OCI-M1 (cell line): ENCODE measurements at places on chromosomes 5 and 9.

GRCh38 chr5:96605144-96605837, 56.9 kb upstream of the CAST start:
- no peak for DNase-seq

DNA sequence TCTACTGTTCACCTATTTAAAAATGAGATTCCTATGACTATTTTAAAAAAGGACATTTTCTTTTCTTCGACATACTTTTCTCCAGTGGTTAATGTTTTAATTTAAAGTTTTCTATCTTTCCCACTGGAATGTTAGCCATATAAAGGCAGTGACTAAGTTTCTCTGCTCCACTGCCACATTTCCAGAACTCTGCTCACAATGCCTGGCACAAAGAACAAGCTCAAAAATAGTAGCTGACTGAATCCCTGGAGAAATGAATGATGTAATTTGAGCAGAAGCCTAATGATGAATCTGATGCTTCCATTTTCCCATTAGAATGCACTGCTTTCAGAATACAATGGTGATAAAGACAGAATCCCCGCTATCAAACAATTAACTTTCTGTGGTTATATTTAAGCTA, 817.8 kb downstream of the MTRR start:
- DNase-seq = no peak

DNA sequence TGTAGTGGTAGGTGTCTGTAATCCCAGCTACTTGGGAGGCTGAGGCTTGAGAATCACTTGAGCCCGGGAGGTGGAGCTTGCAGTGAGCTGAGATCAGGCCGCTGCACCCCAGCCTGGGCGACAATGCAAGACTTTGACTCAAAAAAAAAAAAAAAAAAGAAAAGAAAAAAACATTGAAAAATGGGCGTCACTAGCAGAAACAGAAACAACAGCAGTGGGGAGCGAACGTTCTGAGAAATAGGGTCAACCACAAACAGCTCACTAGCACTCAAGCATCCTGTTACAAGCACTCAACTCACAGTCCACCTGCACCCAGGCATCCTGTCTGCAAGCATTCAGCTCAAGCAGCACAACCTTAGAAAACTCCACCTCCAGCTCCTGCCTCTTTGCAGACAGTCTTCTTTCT, 17.2 kb downstream of the TRIM14 start:
- DNase-seq = peak; percentile 60

DNA sequence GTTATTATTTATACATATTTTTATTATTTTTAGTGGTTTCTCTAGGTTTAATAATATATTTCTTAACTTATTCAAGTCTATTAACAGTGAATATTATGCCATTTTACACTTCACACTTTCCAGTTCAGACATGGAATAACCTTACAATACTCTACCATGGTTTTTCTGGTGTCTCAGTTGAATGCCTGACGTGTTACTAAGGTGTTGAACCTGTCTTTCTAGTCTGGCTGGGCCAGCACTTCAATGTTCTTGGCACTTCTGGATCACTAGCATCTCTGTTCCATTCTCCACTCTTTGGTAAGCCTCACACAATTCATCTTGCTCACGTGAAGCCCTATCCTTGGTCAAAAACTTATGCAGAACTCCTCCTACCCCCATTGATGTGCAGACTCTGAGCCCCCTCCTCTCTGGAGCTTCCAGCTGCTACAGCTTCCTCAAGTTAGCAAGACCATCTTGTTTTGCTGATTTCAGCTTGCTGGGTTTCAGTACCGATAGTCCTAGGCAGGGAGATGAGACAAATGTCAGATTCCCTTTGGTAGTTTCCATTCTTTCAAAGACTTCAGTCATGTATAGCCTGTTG, 243.1 kb downstream of the FBXO4 start:
- DNase-seq = no peak

GRCh38 chr5:36240779-36241630, 720 bp downstream of the NADK2 start:
- DNase-seq = peak; percentile 77

- DNase-seq = no peak
Measured at GRCh38 chr5:72744136-72744535, 72.3 kb upstream of the TNPO1 start.

DNA sequence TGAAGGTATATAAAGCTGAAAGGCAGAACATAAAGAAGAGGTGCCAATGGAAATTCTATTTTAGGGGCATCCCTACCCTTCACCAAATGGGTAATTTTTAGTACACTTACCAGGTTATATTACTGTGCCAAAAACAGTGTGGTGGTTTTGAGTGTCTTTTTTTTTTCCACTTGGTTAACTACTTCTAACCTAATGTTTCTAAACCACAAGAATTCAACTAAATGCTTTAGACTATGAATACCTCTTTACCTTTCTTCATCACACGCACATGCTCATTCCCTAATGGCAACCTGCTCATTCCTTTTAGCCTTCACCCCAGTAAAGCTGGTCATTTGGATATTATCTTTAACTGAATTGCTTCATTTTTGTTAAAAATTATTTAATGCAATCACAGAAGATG, 215.6 kb downstream of the PIK3R1 start:
- no peak for DNase-seq

DNA sequence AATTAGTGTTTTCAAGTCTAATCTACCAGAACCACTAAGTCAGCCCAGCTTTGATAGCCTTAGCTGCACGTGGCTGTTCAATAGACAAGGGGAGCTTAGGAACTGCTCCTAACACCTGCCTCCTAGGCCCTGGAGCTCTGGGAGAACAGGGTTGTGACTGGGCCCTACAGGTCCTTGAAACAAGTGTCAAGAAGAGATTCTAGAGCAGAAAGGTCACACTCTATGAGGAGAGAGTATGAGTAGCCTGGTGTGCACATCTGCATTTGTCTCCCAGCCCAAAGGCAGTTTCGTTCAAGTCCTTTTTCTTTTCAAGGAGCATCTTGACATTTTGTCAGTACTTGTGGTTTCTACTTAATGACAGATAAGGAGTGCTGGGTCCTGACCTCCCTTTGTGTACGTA, 206.1 kb downstream of the PRELID2 start:
- DNase-seq = peak; percentile 22

- DNase-seq = no peak
Measured at GRCh38 chr5:8213701-8214240, 344.8 kb downstream of the MTRR start.

GRCh38 chr5:31861601-31862000, 222.7 kb downstream of the PDZD2 start:
- no peak for DNase-seq

DNA sequence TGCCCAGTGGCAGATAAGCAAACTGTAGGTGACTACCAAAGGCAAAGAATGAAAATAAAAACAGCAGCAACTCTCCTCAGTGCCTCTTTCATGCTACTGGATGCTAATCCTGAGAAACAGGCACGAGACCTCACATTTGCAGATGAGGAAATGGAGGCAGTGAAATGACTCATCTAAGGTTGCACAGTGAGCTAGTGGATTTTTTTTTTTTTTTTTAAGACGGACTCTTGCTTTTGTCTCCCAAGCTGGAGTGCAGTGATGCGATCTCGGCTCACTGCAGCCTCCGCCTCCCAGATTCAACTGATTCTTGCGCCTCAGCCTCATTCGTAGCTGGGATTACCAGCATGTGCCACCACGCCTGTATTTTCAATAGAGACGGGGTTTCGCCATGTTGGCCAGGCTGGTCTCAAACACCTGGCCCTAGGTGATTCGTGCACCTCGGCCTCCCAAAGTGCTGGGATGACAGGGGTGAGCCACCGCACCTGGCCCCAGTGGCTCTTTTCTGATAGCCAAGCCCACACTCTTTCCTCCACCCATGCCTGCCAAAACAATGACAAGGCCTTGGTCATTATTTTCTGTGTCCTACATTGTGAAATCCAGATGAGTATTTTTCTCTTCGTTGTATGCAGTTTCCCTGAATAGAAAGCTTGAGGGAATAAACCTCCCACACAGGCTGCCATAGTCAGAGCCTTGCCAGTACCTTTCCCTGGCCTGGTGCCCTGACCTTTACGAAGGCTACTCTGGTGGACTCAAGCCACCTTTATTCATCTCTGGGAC, 19.2 kb downstream of the DOCK2 start:
- DNase-seq = no peak

DNA sequence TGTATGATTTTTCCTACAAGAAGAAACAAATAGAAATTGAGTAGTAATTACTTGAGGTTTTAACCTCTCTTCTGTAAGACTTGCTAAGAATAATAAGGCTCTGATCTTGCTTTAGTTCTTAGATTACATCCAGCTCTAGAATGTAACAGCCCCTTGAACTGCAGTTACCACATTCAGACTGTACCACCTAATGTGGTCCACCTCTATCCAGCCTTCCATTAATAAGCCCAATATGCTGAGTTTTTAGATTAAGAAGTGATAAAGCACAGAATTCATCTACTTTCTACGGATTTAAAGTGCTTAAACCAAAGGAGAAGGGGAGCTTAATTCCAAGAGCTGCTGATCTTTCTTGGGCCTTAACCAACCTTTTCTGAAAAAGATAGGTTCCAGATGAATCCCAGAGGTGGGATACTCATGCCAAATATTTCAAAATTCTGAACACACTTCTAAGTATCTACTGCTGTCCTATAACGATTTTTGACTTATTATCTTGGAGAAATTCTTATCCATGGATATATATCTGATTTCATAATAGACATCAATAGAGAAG, 131.5 kb downstream of the ZNF608 start:
- DNase-seq = no peak
